ENCODE measurements at places on chromosomes 1 and 21. TPM values are rescaled to one million over a fixed set of nuclear protein-coding genes. Genes with fewer than 3 reads are reported as not detected.

- no peak for DNase-seq
These were observed 327 bp downstream of the LRRC40 start for GRCh38 chr1:70205071-70205433.

GRCh38 chr1:234782105-234782751 lies 172.2 kb upstream of the IRF2BP2 start:
- DNase-seq: no peak

DNA sequence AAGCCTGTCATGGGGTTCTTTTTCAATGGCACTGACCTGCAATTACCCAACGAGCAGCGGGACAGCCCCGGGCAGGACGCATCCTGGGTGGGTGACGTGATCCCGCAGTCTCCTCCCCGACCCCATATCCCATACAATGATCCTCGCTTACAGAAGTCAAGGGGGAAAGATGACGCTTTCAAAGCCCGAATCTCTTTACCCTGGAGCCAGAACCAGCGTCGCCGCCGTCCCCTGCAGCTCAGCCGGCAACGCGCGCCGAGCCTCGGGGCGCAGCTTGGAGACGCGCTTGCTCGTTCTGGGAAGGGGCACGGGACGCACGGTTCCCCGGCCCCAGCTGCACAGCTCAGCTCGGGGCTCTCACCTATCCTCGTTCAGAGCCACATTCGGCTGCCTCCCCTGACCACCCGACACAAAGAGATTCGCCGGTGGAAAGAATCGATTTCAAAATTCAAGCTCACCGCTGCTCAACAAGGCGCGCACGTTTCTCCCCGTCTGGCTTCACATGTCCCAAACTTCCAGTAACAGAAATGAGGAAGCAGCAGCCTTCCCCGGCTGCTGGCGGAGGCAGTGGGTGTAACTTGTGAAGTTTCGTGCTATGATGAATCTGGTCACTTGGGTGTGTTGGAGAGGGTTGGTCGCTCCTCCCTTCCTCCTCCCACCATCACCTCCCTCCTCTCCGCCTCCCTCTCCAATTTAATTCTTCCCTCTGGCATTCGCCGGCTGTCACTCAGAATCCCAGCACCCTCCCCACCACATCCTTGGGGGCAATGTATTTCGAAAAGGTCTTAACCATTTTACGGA lies at the start of gene TIAM1:
Gene TIAM1, minus strand, starts transcription at position 582 of the 801 bp plus-strand sequence. CDS start 77,289 bp downstream, outside the sequence.
- peak; percentile 72 for DNase-seq

GRCh38 chr1:116435806-116436610 lies 63.0 kb downstream of the ATP1A1 start:
- no peak for DNase-seq

- no peak for DNase-seq
These were observed 14.5 kb downstream of the AIDA start for GRCh38 chr1:222697826-222698225.

PLEKHA6 gene
- total RNA-seq: 9.4 TPM

DNA sequence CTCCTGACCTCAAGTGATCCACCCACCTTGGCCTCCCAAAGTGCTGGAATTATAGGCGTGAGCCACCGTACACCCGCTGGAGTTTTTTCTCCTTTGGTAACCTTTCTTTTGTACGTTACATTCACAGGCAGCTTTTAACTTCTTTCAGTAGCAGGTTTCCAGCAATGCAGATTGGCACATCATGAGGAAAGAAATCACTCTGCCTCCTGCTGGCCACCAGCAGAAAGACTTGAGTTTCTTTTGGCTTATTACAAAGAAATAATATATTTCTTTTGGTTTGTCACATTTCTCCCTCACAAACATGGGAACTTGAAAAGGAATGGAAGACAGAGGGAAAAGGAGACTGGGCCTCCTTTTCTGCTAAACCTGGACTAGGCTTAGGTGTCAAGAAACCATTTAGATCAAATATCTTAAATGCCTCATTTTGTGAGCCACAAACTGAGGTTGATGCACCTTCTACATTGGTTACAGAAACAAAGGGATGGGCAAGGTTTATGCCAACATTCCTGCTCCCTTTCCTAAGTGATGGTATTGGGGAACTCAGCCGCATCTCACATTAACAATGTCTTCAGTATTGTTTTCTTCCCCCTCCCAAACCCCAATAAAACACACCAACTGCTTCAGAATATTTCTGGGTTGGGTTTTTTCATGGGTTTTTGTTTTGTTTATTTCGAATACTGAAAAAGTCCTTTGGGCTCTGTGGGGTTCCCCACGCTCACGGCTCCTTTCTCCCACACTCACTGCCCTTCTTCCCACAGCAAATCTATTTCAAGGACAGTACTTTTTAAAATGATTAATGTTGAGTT lies 7.7 kb downstream of the ENSA start:
- no peak for DNase-seq

DNA sequence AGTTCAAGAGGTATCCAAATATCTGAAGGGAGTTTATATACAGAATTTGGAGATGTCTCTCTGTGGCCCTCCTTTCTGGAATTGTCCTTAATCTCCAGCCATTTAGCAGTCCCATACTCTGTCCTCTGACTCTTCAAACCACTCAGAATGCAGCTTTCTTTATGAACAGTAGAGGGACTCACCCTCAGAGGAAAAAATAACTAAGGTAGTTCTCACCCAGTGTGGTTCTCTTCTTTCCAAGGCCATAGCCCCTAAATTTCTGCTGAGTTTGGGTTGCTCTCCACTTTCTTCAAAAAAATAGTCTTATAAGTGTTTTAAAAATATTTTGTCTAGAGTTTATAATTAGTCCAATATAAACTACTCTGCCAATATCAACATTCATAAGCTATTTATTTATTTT lies 369.7 kb downstream of the MATN1 start:
- no peak for DNase-seq

- no peak for DNase-seq
These were observed 37.5 kb upstream of the TTC22 start for GRCh38 chr1:54838565-54839180.

GRCh38 chr1:64912191-64912590 lies 54.2 kb downstream of the JAK1 start:
- no peak for DNase-seq

- DNase-seq: no peak
These were observed 32.5 kb upstream of the LMO4 start for GRCh38 chr1:87296206-87296605.

SPRR4 gene
- 123 TPM for total RNA-seq

DNA sequence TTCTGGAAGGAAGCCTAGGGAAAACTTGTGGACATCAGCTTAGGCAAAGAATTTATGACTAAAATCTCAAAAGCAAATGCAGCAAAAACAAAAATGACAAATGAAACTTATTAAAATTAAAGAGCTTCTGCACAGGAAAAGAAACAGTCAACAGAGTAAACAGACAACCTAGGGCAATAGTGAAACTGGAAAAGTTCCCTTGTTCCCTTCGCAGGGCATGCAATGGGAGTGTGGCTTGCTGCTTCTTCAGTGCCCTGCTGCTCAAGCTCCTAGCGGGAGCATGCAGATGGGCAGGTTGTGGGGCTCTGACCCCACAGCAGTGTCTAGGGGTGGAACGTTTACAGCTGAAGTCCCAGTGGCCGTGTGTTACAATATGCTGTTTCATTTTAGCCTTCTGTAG lies 1797.4 kb downstream of the NCAM2 start:
- DNase-seq: no peak

ITGB3BP gene
- 7.0 TPM for total RNA-seq

DNA sequence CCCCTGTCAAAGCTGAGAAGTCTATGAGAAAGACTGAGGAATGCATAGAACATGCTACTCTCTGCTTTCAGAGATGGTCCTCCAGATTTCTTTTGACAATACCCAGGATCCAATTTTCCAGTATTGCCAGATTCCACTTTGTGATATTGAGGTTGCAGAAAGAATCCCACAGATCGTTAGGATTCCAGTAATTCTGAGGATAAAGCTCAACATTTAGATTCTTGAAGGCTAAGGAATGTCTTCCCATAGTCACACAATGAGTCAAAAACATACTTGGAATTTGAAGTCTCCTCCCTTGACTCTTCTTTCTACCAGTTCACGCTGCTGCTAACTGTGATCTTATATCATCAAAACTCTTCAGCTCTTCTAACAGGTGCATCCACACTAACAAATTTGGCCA lies 57.1 kb downstream of the TNFSF18 start:
- no peak for DNase-seq

DNA sequence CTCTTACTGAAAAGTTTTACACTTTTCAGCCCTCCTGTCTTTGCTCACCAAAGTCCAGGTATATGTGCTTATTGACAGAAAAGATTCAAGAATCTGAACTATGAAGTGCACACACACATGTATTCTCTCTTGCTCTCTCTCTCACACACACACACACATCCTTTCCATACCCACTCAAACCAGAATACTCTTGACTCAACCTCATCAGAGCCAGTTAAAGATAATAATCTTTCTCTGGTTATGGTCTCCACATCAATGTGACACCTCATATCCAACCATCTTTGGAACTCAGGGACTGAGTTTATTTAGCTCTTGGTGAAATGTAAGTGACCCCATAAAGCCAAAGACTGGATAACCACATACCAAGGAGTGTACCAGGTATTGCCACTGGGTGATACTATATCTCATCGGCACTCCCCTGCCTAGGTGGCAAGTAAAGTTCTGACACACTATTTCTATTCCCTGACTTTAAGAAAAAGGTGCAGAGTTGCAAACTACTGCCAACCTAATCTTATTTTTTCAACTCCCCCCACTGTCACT lies 24.9 kb upstream of the RGS8 start:
- no peak for DNase-seq

- DNase-seq: no peak
These were observed 46.6 kb downstream of the RRAGC start for GRCh38 chr1:38812981-38813380.

DNA sequence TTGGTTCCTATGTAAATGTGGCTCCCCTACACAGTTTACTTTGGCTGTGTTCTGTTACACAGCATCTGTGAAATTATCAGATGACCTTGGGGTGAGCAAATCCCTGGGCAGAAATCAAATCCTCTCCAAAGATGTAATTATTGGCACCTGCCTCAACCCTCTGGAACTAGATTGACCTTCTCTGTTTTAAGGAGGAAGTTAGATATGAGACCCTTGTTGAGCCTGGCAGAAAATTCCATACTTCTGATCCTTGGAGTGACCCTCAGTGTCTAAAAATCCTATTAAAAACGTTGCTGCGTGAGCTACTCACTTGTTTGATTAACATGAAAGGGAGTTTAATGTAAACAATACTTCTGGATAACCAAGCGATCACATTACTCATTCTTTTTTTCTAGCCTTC lies 122.0 kb downstream of the CLIC6 start:
- no peak for DNase-seq

DNA sequence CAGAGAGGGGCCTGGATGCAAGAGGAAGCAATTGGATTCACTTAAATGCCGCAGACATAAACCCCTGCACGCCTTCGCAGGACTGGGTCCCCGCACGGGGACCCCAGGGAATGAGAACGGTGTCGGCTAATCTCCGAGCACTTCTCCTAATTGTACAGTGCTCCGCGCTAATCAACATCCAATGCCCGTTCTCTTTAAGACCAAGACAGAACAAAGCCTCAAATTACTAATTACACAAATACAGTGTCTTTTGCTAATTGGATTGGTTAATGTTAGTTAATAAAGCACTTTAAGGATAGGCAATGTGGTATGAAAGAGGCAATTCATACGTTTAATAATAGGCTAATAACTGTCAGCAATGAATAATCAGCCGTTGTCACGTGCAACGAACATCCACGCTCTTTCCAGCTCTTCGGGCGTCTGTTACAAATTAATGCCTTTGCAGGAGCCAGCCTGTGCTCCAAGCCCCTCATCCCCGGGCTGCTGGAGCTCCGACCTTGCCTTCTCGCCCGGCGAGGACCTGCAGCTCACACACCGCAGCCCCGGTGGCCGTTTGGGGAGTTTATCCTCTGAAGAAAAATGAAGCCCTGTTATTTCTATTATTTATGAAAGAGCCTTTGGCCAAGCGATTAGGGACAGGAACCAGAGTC lies 157.8 kb downstream of the PRDM16 start:
- DNase-seq: no peak

GRCh38 chr1:222421380-222421779 lies 126.5 kb downstream of the HHIPL2 start:
- no peak for DNase-seq

- no peak for DNase-seq
These were observed 4.1 kb downstream of the GSTM1 start for GRCh38 chr1:109691759-109692158.

HSD11B1 gene
- total RNA-seq: 37.1 TPM

UBL4B gene
- total RNA-seq: not detected

- DNase-seq: peak; percentile 93
These were observed 69.2 kb downstream of the MORN1 start for GRCh38 chr1:2322065-2322571.

- DNase-seq: no peak
These were observed 11.8 kb downstream of the RTCA start for GRCh38 chr1:100277866-100278265.

TNFRSF8 gene
- total RNA-seq: 1.4 TPM

SPRR2A gene
- total RNA-seq: not detected

- no peak for DNase-seq
These were observed 30.9 kb upstream of the UBE2U start for GRCh38 chr1:64172458-64172983.

DNA sequence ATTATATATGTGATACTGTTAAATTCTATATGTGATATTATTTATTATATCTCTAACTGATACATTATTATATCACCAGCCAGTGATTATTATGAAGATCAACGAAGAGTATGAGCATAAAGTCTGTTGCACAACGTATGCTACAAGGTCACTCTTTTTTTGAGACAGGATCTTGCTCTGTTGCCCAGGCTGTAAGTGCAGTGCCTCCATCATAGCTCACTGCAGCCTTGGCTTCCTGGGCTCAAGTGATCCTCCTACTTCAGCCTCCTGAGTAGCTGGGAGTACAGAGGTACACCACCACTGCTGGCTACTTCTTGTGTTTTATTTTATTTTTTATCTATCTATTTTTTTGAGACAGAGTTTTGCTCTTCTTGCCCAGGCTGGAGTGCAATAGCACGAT lies 14.0 kb upstream of the EPHB2 start:
- DNase-seq: no peak

VHLL gene
- not detected for total RNA-seq

CNR2 gene
- total RNA-seq: not detected

INAVA gene
- total RNA-seq: 176 TPM

DMRTA2 gene
- total RNA-seq: not detected

GRCh38 chr1:36692465-36693160 lies 209.9 kb upstream of the CSF3R start:
- DNase-seq: peak; percentile 34

Measured in lower leg skin (tissue), 4 donors.